ENCODE measurements at places on chromosomes 13 and 19.

GRCh38 chr19:14434543-14435319 is 1.6 kb downstream of the PKN1 start:
- peak; percentile 67 for DNase-seq

GRCh38 chr13:74530011-74530410 is 395.8 kb upstream of the KLF12 start:
- DNase-seq: no peak

- DNase-seq: no peak
These were observed 10.8 kb downstream of the TMEM38A start for GRCh38 chr19:16671652-16672274.

DNA sequence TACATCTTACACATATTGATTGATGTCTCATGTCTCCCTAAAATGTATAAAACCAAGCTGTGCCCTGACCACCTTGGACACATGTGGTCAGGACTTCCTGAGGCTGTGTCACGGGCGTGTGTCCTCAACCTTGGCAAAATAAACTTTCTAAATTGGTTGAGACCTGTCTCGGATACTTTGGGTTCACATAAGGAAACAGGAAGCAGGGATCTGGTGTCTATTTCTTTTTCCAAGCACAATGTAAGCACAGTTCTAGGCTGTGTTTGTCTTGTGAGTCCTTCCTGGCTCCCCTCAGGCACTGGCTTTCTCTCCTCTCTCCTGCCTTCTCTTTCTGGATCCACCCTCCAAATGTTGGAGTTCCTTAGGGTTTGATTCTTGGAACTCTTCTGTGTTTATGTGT is 27.6 kb upstream of the TPT1 start:
- DNase-seq: no peak
